ENCODE measurements at places on chromosomes 2 and 18. TPM values are rescaled to one million over a fixed set of nuclear protein-coding genes. Genes with fewer than 3 reads are reported as not detected.

DNA sequence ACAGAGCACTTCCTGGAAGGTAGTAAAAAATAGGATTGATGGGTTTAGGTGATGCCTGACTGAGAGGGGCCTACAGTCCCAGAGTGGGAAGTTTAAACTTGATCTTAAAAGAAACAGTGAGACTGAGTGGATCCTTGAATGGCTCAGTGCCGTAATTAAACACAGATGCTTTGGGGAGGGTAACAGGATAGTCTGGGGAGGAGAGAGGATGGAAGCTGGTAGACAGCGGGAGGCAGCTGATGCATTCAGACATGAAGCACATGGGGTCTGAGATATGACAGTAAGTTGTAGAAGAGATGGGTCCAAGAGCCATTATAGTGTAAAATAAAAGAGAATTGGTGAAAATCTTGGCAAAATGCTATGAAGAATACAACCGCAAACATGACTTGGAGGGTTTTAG lies 54.4 kb downstream of the AOX1 start:
- H3K4me1 ChIP-seq: no peaks in the 10 kb centered on the region
- H3K36me3 ChIP-seq: no peaks in the 10 kb centered on the region
- DNase-seq: no peak
- H3K27me3 ChIP-seq: no peaks in the 10 kb centered on the region
- H3K27ac ChIP-seq: no peak overlapping the region

DNA sequence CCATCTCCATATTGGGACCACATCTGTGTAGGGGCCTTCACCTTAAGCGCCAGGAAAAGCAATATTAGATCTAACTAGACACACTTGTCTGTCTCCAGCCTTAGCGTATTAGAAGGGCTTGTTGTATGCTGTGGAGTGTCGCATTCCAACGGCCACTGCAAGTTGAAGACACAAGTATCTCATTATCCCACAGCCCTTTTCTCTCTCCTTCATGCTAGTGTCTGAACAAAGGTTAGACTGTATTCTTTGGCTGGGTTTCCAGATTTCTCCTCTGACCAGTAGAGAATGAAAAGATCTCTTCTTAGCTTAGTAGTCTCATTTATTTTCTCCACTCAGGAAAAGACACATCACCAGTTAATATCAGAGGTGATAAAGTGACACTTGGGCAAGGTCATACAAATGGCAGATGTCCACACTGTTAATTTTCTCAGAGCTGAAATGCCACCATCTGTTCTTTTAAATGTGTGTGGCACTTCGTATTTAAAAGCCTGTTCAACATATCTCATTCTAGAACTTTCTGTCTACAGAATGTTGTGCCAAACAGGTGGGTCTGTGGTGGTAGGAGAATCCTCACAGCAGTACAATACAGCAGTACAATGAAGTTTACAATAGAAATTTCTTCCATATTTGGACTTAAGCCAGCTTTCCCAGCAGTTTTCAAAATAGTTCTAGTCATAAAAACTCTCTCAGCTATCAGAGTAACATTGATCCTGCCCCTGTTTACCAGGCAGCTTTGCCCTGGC lies 94.0 kb upstream of the ITGA6 start:
- H3K4me1 ChIP-seq: no peaks in the 10 kb centered on the region
- H3K27ac ChIP-seq: no peak overlapping the region
- no peaks in the 10 kb centered on the region for H3K36me3 ChIP-seq

Gene TANC1
- total RNA-seq: 51.0 TPM

DNA sequence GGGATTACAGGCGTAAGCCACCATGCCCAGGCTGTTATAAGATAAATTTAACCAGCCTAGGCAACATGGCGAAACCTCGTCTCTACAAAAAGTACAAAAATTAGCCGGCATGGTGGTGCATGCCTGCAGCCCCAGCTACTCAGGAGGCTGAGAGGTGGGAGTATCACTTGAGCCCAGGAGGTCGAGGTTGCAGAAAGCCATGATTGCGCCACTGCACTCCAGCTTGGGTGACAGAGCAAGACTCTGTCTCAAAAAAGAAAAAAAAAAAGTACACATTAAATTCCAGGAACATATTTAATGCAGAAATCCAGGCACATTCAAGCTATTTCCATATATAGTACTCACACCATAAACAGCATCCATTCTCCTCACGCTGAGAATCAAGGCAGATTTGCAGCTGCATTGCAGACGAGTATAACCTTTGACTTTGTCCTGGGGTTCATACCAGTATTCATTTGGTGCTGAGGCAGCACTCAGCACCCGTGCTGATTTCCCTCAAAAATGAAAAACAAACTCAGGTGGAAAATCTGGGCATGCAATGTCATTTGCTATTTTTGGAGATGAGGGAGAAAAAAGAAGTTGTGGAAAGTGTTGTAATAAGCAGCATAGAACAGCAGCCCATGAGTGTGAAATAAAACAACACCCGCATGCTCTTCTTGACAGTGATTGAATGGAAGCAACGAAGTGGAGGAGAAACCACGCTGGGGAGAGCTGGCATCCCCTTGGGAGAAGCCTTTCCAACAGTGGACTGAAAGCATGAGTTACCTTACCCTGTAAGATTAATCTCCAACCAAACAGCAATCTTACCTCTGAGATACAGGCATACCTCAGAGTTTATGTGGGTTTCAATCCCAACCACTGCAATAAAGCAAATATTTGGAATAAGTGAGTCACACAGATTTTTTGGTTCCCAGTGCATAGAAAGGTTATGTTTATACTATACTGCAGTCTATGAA lies 46.8 kb upstream of the ANXA4 start:
- H3K27ac ChIP-seq: no peak overlapping the region
- no peaks in the 10 kb centered on the region for H3K27me3 ChIP-seq
- H3K36me3 ChIP-seq: no peaks in the 10 kb centered on the region
- DNase-seq: no peak
- no peaks in the 10 kb centered on the region for H3K4me1 ChIP-seq
- no peak overlapping the region for H3K4me3 ChIP-seq
